WTC11 (cell line): ENCODE measurements at places on chromosomes 6 and 20.

- DNase-seq: no peak
Measured at GRCh38 chr6:62345962-62346689, 60.1 kb upstream of the KHDRBS2 start.

DNA sequence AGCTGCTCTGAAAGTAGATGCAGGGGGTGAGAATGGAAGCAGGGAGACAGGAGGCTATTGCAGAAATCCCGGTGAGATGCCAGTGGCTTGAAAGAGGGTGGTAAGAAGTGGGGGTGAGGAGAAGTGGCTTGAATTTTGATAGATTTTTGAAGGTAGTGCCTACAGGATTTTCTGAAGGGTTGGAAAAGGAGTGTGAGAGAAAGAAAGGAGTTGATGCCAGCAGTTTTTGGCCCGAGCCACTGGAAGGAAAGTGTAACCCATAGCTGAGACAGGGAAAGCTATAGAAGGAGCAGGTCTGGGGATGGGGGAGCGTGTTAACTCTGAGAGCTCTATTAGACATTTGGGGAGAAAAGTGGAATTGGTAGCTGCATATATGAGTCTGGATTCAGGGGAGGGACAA, 9.7 kb downstream of the ARMC12 start:
- DNase-seq: no peak

DNA sequence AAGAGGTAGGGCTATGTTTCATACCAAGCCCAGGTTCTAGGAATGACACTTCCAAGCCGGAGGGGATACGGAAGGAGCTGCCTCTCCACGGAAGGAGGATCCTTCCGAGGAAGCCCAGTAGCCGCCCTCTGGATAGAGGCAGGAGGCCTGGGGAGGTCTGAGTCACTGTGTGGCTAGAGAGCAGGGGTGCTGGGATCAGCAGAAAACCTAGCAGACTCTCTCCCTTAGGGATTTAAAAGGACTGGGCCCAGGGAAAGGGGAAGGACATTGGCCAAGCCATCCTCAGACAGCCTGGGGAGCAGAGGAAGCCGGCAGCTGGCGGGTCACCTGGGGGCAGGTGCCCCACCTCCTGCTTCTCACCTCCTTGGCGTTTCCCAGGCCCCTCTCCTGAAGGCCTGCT, 36.6 kb upstream of the NFATC2 start:
- no peak for DNase-seq

GRCh38 chr6:82963191-82963925, 102.3 kb downstream of the UBE3D start:
- no peak for DNase-seq

DNA sequence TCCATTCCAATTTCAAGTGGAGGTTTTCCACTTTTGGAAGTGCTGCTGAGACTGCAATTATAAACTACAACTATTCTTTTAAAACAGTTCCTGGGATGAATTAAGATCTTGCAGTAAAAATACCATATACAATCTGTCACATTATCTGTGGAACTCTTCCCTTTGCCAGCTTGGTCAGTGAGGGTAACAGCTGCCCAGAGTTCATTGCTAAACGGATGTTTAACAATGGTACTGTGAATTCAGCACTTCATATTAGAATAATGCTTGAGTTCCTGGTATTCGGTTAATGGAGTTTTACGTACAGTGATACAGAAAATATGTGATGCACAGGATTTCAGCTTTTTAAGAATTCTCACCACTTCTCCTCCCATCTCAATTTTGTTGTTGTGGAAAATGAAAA, 51.5 kb downstream of the KCNS1 start:
- DNase-seq: no peak
